ENCODE measurements at places on chromosomes 3 and 15.
A peak's percentile ranks its signal among the peaks of the same experiment; 100 is the strongest.

DNA sequence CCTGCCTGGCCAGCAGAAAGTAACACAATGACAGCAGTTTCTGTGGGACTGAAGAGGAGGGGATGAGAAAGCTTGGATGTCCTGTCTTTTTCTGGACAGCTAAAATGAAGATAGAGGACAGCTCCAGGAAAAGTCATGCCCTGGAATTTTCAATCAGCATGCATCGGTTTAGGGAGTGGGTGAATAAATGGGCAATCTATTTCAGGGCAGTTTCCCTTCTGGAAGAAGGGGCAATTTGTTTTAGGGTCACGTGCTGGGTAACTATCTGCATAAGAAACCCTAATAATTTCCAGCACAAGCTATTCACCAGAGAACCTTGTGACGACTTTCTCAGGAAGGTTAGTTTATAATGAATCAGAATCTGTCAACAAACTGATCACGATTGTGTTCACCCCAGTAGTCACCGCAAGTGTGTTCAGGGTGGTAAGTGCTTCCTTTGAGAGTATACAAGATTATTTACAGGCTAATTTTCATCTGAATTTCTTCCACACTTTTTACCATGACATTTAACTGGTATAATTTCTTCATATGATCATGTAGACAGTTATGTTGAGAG is 318.0 kb upstream of the GBE1 start:
- no peak for DNase-seq

DNA sequence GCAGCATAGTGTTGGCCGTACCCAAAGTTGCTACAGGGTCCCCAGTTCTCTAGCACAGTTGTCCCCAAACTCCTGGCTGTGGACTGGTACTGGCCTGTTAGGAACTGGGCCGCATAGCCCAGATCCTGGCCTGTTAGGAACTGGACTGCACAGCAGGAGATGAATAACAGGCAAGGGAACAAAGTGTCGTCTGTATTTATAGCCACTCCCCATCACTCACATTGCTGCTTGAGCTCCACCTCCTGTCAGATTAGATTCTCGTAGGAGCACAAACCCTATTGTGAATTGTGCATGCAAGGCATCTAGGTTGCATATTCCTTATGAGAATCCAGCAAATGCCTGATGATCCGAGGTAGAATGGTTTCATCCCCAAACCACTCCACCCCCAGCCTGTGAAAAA is 604.0 kb upstream of the LMCD1 start:
- no peak for DNase-seq

- DNase-seq: no peak
Measured at GRCh38 chr15:62085740-62086139, 19.0 kb downstream of the C2CD4A start.

- DNase-seq: no peak
Measured at GRCh38 chr3:30604558-30604957, 1.8 kb upstream of the TGFBR2 start.

DNA sequence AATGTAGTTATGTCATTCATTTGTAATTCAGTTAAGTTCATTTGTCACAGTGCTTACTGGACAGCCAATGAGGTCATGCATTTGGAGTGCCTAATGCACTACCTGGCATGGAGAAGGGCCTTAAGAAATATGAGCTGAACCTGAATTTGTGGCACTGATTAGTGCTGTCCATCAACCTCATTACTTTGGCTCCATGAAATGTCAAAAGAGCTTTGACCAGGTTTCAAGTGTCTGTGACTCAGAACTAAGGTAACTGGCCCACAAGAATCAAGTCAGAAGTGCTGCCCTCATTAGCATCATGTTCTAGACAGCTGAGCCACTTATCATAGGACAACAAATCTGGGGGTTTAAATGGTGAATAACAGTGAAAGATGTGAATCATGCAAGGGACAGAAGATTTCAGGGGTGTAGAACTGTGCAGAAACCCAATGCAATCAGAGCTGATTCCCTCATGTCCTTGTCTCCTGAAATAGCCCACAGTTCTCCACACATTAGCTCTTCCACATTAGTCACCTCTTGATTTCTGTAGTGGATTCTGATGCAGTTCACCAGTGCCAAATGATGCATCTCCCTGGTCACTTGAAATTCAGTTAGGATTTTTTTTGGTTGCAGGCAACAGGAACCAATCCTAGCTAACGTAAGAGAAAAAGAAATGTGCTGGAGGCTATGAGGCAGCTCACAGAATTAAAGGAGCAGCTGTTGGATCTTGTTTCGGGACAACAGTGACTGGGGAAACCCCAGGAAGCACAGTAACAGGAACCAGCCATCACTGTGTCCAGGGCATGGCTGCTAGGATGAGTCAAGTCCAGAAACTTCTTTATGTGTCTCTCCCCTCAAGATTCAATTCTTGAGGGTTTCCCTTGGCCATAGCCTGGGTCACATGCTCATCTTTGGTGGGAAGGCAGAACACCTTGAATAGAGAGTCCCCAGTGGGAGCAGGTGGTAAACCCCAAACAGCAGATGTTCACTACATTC is 38.7 kb downstream of the CHST2 start:
- DNase-seq: no peak

DNA sequence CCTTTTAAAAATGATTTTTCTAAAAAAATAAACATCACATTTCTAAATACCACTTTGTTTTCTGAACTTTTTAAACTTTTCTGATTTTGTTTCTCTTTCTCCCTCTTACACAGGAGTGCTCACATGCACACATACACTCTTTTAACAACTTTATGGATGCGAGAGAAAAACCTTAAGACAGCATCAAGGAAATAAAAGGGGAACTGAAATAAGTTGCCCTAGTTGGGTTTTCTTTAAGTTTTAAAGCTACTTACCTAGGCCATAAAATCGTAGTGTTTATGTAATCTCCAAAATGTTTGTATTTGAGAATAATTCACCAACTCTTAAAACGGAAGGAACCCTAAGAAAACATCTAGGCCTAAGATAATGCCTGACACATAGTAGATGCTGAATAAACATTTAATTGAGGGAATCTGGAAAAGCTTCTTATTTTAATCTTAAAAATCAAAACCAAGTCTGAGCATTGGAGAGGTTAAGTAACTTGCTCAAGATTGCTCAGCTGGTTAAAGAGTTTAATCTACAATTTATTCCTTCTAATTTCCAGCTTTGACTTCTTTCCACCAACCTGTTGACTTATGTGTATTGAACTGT is 1.2 kb upstream of the BBX start:
- DNase-seq: peak; percentile 49

GRCh38 chr3:34066328-34066727 is 267.9 kb downstream of the PDCD6IP start:
- DNase-seq: no peak

GRCh38 chr3:99332718-99333117 is 305.7 kb upstream of the COL8A1 start:
- DNase-seq: no peak

DNA sequence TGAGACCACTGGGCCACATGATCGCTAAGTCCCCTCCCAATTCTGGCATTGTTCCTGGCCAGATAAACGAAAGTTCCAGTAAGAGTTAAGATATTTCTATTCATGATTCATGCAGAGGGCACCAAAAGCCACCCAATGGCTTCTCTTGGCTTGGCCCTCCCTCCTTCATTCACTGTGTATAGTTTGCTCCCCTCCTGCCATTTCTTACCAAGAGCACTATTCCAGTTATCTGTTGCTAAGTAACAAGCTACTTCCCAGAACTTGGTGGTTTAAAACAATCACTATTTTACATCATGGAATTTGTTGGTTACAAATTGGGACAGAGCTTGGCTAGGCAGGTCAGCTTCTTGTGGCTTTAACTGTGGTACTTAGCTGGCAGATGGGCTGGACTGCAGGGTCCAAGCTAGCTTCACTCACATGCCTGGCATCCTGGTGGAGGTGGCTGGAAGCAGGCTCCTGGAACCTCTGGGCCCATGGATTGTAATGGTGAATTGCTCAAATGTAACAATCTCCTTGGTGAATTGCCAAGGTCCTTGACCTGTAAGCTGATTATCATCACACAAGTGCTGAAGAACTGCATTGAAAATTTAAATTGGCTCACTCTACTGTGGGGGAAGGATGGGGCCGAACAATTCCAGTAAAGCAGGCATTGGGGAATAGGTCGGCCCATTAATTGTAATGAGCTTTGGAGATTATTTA is 16.6 kb downstream of the EAF1 start:
- no peak for DNase-seq

DNA sequence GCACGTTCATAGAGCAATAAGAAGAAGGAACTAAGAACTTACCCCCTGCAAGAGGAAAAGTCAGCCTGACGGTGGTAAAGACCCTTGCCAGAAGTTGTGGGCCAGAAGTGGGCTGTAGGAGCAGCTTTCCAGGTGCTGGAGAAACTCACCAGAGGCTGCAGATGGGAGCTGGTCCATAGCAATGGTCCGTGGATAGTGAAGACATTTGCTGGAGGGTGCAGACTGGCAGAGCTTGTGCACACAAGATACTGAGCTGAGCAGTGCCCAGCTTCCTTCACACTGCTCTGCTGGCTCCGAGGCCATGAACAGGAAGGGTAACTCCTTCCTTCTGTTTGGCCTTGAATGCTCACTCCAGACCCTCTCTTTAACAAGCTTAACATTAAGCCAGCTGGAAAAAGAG is 149.8 kb upstream of the BNIP2 start:
- DNase-seq: no peak

DNA sequence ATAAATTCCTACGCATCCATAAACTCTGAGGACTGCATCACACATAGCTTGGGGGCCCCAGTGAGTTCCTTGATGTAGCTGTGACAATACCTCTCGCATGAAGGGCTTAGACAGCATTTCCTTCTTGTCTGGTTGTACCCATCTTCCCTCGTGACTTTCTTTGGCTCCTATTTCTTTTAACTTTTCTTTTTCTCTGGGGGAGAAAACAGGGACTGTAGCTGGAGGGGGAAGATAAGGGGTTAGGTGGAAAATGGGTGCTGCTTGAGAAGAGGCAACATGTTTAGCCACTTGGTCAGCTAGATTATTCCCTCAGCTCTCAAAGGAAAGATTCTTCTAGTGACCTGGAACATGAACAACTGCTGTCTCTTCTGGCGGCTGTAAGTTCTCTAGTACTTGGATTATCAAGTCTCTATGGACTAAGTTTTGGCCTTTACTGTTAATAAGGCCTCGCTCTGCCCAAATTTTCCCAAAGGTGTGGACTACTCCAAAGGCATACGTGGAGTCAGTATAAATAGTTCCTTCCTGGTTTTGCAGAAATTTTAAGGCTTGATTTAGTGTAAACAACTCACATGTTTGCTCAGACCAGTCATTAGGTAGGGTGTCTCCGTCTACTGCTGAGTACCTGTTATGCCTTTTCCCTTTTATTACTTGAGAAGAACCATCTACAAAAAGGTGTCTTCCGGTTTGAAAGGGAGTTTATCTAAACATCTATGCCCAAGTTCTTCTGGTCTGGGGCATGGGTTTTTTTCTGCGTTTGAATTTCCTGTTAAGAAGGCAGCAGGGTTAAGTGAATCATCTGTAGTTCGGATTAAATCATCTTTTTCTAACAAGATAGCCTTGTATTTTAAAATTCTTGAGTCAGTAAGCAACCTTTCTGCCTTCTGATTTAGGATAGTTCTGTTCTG is 21.0 kb upstream of the ATG7 start:
- no peak for DNase-seq

GRCh38 chr15:52254391-52254790 is 41.2 kb downstream of the MYO5C start:
- DNase-seq: no peak

DNA sequence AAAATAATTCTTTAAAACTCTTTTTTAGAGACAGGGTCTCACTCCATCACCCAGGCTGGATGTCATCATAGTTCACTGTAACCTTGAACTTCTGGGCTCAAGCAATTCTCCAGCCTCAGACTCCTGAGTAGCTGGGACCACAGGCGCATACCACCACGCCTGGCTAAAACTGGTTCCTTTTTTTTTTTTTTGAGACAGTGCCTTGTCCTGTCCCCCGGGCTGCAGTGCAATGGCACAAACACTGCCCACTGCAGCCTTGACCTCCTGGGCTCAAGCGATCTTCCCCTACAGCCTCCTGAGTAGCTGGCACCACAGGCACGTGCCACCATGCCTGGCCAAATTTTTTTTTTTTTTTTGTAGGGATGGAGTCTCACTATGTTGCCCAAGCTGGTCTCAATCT is 23.7 kb upstream of the FURIN start:
- DNase-seq: no peak

DNA sequence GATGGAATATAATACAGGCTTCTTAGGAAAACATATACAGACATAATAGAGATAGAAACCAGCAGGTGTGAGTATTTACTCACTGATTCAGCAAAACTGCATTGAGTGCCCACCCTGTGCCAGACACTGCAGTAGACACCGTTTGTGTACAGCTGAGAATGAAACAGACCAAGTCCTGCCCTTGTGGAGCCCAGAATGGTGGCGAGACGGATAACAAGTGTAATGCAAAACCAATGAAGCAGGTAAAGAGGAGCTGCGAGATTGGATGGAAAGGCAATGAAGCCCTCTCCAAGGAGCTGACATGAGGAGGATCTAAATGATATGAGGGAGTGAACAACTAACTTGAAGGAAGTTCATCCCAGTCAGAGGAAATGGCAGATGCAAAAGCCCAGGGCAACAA is 256.4 kb downstream of the MEX3B start:
- DNase-seq: no peak

GRCh38 chr15:77624868-77625267 is 7.8 kb downstream of the LINGO1 start:
- no peak for DNase-seq

DNA sequence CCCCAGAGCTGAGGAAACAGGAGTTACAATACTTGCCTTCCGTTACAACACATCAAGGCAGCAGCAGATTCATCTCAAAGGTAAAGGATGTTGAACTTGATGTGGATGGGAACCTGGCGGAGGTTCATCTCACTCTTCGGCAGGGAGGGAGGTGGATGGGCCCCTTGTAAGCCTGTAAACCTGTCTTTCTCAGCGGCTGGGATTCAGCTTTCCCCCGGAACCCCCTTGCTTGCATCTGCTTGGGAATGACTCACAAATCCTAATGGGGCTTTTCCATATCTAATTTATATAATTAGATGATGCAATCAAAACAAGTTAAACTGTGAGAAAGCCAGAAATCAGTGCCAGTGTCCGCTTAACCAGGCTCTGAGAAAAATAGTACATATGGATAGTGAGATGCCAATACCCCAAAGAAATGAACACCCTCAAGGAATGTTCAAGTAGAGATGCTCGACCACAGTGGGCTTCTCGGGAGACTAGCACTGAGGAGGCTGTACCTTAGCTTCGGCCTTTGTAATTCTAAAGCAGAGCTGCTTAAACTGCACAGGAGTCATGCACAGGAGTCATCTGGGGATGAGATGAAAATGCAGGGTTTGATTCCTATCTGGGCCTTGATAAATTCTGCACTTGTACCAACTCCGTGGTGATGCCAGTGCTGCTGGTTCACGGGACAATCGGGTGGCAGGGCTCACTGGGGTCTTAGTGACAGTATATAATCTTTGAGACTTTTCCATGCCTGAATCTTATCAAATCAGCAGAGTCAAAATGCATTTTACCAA is 2.2 kb upstream of the FAM240A start:
- no peak for DNase-seq

DNA sequence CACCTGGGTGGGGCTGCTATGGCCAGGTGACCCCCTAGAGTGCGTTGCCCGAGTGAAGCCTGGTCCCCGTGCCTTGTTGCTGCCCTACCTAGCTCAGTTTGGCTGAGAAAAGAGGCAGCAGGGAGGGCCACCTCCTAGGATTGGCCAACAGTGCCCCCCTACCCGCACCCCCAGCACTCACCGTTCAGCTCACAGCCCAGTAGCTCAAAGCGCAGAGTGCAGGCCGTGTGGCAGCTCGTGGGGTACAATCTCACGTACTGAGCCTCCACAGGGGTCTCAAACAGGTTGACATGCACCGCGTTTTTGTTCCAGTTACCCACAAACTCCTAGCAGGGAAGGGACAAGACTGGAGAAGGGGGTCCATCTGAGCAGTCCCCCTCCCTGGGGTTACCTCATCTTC is 7.6 kb downstream of the MFGE8 start:
- DNase-seq: no peak
